ENCODE measurements at places on chromosomes 6 and 20.

GRCh38 chr6:130779658-130780033 lies 47.6 kb upstream of the SMLR1 start:
- DNase-seq: no peak

DNA sequence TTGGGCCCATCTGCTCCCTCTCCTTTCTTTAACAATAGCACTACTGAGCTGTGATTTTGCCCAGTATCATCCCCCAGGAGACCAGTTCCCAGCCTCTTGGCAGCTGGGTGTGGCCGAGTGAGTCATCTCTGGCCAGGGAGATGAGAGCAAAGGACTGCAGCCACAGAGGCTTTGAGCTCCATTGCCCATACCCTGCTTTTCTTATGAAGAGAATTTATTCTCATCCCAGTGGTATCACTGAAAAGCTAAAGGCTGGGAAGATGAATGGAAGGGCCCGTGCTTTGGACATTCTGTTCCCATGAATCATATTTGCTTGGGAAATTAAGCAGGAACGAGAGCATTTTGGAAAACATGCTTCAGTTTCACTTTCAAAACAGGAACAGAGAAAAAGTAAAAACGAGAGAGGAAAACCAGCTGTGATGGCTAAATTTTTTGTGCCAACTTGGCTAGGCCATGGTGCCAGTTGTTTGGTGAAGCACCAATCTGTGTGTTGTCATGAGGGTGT lies 14.9 kb downstream of the CST3 start:
- DNase-seq: no peak

DNA sequence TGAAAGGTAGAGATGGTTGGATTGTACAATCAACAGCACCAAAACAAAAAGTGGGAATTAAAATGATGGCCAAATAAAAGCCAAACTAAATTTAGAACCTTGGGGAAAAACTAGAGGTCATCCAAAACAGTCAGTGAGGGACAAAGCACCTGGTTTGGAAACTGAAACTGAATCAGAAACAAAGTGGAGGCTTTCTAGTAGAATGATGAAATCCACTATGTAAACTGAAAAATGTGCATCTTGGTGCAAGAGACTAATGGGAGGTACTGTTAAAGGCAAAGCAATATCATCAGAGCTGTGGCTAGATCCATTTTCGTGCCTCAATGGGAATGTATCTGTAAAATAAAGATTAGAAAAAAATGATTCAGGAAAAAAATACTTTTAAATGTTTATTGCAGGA lies 380.0 kb upstream of the GJE1 start:
- DNase-seq: no peak

DNA sequence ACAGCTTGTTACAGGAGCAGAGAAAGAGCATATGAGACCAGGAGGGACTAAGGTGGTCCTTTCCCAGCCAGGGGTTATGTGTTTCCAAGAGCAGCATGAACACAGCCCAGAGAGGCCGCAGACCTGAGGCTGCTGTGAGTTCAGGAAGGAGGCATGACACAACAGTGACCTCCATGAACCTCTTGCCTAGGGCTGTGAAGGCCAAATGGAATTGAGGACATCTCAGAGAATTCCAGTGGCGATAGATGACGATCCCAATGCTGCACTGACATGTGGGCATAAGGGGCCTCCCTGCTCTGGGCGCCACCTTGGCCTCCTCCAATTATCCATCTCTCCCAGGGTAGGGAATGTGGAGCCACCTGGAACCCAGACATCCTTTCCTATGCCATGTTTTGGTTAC lies 79.9 kb upstream of the FUCA2 start:
- DNase-seq: no peak

DNA sequence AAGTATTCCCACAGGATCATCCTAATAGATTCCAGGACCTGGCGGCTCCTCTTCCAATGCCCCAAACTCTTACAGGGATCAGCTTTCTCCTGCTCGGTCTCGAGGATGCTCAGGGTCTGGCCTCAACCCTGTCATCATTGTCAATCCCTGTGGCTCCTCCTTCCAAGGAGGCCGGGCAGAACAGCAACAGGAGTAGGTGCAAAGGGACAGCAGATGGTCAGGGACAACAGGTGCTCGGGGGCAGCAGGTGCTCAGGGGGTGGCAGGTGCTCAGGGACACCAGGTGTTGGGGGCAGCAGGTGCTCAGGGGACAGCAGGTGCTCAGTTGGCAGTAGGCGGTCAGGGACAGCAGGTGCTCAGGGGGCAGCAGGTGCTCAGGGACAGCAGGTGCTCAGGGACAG lies 84.8 kb downstream of the TTLL2 start:
- DNase-seq: no peak

DNA sequence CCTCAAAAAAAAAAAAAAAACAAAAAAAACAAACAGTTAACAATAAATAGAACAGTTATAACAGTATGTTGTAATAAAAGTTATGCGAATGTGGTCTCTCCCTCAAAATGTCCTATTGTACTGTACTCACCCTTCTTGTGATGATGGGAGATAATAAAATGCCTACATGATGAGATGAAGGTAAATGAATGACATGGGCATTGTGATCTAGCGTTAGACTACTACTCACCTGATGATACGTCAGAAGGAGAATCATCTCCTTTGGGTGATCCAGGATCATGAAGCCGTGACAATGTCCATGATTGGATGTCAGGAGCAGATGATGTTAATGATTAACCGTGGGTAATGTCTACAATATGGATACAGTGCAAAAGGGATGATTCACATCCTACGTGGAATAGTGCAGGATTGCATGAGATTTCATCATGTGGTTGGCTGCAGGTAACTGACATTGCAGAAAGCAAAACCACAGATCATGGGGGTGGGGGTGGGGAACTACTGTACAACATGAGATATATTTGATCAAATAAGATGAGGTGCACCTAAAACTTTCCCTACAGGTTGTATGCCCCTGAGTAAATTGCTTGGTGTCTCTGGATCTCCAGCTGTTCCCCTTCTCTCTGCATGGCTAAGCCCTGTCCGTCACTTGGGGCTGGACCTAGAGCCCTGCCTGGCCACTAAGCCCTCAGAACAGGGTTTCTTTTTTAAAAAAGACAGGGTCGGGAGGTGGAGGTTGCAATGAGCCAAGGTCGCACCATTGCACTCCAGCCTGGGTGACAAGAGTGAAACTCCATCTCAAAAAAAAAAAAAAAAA lies 6.2 kb upstream of the RBCK1 start:
- DNase-seq: no peak

- no peak for DNase-seq
Observed at GRCh38 chr6:105445481-105445880, 42.6 kb upstream of the PREP start.

DNA sequence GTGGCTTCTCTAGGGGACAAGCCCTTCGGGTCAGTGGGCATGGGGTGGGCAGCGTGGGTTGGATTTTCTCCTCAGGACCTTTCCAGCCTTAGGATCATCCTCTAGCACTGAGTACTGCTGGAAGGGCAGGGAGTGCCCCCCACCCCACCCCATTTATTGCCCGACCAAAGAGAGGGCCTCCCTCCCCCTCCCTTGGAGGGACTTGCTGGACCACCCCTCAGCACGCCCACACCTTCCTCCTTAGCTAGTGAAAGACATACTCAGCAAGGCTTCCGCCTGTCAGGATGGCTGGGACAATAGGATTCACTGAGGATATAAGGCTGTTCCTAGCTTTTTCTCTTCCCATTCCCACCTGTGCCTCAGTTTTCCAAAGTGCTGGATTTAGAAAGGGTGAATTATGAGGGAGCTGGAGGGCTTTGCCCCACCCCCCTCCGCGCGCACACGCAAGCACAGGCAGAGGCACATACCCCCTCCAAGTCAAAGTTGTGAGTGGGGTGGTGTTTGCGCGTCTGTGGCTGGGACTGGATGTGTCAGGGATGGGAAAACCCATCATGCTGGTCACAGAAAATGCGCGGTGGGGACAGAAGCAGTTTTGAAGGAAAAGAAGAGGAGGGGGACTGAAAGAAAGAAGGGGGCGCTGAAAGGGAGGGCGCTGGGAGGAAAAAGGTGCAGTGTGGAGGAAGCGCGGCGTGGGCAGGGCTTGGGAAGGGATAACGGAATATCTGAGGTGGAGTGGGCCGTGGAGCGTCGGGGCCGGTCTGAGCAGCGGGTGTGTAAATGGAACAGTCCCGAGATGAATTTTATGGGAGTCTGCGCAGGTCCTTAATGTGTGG lies 693 bp upstream of the SLC29A1 start:
- DNase-seq: no peak

- DNase-seq: peak; percentile 63
Observed at GRCh38 chr6:105482227-105482844, 79.5 kb upstream of the PREP start.

GRCh38 chr6:19857703-19858102 lies 20.5 kb downstream of the ID4 start:
- DNase-seq: no peak

- no peak for DNase-seq
Observed at GRCh38 chr20:48064929-48065328, 279.6 kb upstream of the SULF2 start.

GRCh38 chr6:148738946-148739821 lies 7.6 kb upstream of the UST start:
- DNase-seq: no peak

DNA sequence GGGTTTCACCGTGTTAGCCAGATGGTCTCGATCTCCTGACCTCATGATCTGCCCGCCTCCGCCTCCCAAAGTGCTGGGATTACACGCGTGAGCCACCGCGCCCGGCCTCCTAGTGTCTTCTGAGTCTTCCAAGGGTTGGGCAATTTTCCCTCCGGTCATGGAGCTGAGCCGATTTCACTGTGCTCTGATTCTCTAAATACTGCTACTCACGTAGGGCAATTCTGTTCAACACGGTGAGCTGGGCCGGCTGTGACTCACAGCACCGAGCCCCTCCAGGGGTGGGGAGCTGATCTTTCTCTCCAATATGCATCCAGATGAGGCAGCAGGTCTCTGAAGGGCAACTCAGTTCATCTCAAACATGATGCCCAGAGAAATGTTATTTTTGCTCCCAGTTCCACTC lies 71.6 kb upstream of the CD93 start:
- no peak for DNase-seq
